T-helper 17 cell (primary cell): ENCODE measurements at places on chromosomes 16 and 17.
A peak's percentile ranks its signal among the peaks of the same experiment; 100 is the strongest.

DNA sequence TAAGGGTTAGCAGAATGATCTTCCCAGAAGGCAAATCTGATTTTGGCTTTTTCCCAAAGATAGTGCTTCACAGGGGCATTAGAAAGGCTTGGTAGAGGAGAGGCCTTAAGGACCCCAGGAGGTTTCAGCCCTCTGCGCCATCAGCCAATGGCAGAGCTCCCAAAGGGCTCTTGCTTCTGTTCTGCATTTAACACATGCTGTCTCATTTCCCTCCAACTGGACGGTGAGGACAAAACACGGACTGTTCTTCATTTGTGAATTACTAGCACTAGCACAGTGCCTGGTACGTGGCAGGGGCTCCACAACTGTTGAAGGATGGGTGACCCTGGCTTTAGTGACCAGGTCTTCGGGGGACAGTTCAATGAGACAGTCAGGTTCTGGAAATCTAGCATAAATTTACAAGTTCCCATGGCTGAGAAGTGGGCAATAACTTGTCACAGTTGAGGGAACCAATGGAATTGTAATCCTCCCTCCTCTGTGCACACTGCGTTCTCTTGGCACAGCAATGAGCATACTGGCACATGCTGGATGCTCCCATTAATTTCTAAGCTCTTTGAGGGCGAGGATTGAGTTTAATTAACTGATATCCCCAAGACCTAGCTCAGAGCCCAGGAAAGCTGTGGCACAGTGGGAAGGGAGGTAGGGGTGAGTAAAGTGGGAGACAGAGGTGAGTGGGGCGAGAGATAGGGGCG is 45.4 kb downstream of the COG7 start:
- no peak for DNase-seq

- no peak for DNase-seq
Observed at GRCh38 chr16:64445649-64446048, 676.2 kb downstream of the CDH11 start.

DNA sequence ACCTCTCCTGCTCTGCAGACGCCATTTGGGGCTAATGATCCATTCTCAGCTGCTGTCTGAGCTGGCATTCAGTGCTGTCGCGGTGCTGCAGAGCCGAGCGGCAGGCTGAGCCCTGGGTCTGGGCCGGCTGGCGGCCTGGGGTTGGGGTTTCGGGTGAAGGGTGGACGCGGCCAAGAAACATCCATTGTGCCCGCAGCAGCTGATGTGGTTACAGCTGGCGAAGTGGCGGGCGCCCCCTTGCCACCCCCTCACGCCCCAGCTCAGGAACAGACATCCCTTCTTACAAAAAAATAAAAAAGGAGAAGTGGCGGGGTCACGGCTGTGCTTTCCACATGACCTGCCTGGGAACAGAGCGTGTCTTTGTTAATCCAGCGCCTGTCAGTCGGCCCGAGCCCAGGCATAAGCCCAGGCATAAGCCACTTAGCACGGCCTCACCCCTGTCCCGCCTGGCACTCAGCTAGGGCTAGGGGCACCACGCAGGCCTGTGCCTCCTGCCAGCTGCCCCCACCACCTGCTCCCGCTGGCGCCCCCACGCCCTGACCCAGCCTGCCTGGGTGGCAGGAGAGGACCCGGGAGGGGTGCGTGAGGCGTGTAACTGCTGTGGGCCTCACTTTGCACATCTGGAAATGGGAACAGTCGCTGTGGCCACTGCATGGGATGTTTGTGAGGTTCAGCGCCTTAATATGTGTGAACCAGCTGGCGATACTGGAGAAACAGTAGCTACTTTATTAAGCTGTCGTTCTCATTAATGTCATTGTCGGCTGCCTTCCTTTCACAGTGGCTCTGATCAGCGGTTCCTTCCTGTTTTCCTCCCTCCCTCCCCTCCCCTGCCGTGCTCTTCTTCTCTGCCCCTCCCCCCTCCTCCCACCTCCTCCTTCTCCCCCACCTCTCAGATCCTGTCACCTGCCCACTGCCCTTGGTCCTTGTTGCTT is 197.7 kb upstream of the CIBAR2 start:
- DNase-seq, result no peak

- DNase-seq, result no peak
Observed at GRCh38 chr17:59620064-59620359, 317 bp downstream of the CLTC start.

GRCh38 chr16:75580-76501 is 2.2 kb upstream of the MPG start:
- no peak for DNase-seq

DNA sequence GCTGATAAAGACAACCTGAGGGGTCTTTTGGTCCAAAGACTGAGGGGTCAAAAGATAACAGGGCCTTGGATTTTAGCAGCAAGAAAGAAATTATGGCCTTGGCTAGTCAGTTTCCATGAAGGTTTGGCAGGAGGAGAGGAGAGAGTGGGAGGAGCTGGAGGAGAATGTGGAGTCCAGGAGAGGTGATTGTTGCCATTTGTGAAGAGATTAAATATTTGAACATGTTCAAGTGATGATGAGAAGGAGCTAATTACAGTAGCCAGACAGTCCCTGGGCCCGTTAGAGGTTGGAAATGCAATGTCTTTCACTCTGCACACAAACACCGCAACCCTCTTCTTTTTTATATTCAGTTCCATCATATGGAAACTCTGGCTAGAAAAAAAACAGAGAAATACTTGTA is 68.6 kb downstream of the TNRC6C start:
- DNase-seq, result no peak

- no peak for DNase-seq
Observed at GRCh38 chr17:82920715-82921114, 80.9 kb upstream of the ZNF750 start.

DNA sequence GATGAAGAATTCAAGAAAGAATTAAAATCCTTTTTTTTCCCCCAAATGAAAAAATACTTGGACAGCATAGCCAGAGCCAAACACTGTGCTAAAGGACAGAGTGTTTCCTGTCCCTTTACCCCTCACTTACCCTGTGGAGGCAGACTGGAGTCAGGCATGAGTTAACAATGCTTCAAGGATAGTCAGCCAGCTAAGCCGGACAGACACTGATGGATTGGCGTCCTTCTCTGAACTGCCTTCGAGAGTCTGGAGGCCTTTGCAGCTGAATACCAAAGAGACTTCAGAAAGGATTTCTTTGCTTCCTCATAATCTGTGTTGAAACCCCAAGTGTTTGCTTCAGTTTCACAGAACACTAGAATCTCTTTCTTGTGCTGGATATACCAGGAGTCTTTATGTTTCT is 4.6 kb downstream of the METTL9 start:
- no peak for DNase-seq

GRCh38 chr17:15456972-15457722 is 10.3 kb downstream of the CDRT4 start:
- no peak for DNase-seq

DNA sequence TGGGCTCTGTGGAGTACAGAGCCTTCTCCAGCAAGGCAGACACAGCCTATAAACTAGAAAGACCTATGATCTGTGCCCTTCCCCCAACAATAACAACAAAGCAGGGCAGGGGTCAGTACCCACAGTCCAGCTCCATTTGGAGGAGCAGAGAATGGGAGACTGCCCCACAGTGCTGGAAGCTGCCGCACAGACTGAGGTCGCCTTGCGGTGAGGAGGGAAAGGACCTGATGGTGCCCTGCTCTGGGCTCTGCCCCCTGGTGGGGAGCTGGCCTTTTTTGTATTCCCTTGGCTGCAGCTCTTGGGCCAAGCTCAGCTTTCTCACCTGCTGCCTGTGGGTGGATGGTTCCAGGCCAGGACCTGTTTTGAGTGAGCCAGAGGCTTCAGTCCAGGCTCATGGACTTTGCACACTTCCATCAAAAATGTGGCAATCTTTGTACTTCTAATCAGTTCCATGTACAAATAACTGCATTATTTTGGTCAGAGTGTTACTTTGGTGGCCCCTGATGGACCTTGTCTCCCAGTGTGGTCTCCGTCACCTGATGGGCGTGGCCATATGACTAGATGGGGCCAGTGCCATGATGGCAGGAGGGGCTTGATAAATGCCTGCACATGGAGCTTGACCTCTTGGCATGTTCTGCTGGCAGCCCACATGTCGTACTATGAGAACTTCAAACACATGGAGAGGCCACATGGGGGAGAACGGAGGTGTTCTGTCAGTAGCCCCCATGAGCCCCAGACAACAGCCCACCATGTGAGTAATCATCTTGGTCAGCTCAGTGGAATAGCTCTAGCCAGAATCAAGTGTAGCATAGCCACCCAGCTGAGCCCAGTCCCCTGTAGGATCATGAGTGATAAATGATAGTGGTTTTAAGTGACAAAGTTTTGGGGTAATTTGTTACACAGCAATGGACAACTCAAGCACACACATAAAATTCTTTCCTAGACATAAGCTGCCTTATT is 24.2 kb downstream of the B9D1 start:
- DNase-seq, result peak; percentile 60

- DNase-seq, result no peak
Observed at GRCh38 chr17:44110011-44110686, 13.3 kb downstream of the HDAC5 start.

- no peak for DNase-seq
Observed at GRCh38 chr16:16038950-16039349, 89.5 kb downstream of the ABCC1 start.

DNA sequence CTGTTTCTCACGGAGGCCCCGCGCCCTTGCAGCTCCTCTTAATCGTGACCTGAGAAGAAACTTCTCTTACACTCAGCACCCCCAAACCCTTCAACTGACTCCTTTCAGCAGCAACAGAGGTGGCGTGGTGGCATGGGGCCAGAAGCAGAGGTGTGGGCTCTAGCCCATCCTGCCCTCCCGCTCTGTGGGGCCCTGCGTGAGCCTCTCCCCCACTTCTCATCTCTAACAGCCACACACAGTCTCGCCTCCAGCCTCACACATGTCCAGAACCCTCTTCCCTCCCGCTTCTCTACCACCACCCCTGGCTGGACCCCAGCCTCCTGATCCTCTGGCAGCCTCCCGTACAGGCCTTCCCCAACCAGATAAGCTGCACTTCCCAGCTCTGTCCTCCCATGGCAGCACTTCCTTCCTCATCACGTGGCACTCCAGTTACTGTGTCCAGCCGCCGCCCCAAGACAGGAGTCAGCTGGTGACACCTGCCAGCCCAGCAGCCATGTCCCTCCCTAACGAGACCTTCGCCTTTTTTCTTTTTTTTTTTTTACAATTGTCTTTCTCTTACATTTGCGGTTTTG is 30.5 kb downstream of the NSMCE1 start:
- DNase-seq, result no peak

DNA sequence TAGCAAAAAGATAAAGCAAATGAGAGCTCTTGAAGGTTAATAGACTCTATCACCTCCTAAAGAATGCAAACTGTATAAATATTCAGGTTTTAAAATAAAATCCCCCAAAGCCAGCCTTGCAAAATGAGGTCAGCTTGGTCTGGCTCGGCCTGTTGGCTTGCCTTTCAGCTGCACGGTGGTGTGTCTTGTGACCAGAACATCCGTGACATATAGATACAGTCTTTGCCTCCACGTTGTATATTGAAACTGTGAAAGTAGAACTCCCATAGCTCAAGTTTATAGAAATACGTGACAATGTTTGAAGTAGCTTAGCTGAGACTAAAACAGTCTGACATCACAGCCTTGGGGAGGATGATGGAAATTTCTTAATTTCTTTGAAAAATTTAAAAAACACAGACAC is 236.6 kb upstream of the MYOCD start:
- DNase-seq, result no peak

GRCh38 chr16:695355-696089 is 5.3 kb upstream of the WDR24 start:
- peak; percentile 65 for DNase-seq

DNA sequence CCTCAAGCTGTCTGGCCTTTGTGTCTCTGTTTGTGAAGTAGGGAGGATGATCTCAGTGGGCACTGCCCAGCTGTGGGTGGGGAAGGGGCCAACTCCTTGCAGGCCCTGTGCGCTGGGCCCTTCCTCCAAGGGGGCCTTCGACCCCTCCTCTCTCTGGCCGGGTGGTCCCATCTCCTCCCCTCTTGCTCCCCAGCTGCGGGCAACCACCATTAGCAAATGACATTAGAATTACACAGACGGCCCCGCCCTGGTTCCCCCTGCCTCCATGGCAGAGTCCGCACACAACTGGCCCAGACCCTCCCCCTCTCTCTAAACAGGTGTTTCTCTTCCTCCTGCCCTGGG is 2.5 kb upstream of the SLC6A4 start:
- DNase-seq, result no peak

- no peak for DNase-seq
Observed at GRCh38 chr17:70276906-70277305, 107.6 kb downstream of the KCNJ2 start.

GRCh38 chr17:5705876-5706576 is 121.7 kb upstream of the NLRP1 start:
- DNase-seq, result no peak

DNA sequence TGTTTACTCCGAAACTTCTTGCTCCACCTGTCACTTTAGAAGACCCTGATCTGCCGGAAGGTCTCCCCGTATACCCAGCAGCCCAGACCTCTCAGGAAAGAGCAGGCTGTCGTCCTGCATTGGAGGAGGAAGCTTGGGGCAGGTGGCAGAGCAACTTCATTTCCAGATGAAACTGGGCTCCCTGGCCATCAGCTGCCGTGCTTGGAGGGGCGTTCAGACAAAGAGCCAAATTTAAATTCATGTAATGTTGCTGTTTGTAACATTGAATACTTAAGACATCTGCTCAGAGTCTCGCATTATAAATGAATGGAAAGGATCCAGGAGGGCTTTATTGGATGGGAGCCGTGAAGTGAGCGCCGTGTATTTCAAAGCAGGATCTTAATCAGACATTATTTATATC is 628.5 kb downstream of the MAF start:
- DNase-seq, result no peak

- no peak for DNase-seq
Observed at GRCh38 chr16:47887496-47887895, 268.3 kb downstream of the ABCC12 start.

GRCh38 chr17:44144966-44145739 is 3.4 kb downstream of the HROB start:
- no peak for DNase-seq
